Small intestine (tissue), 16 donors: ENCODE measurements at places on chromosomes 1 and 21. TPM values are rescaled to one million over a fixed set of nuclear protein-coding genes. Genes with fewer than 3 reads are reported as not detected.

SLC25A34 gene
- 10.4 TPM for polyA plus RNA-seq

KRTAP26-1 gene
- polyA plus RNA-seq, result not detected

FOXD2 gene
- polyA plus RNA-seq, result 0.19 TPM

F3 gene
- polyA plus RNA-seq, result 11.0 TPM

LMX1A gene
- polyA plus RNA-seq, result 0.39 TPM

TMEM52 gene
- 6.3 TPM for polyA plus RNA-seq

PDC gene
- not detected for polyA plus RNA-seq

APCS gene
- not detected for polyA plus RNA-seq

FCRL4 gene
- not detected for polyA plus RNA-seq
